H54 (cell line): ENCODE measurements at places on chromosomes 12 and 14.

DNA sequence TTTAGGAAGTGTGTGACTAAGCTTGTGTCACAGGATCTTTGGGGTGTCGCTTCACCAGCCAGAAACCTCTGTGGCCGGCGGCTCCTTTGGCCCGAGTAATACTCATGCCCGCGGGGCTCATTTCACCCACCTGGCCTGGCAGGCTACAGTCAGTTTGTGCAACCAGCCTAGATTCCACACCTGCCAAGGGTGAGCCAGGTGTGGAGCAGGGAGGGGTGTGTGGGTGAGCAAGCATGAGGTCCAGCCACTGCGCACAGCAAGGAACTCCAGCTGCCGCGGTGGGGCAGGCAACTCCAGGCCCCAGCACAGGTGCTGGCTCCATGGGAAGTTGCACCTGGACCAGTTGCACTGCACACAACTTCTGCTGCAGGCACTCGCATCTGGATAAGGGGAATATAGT is 462.3 kb upstream of the LRFN5 start:
- no peak for DNase-seq

DNA sequence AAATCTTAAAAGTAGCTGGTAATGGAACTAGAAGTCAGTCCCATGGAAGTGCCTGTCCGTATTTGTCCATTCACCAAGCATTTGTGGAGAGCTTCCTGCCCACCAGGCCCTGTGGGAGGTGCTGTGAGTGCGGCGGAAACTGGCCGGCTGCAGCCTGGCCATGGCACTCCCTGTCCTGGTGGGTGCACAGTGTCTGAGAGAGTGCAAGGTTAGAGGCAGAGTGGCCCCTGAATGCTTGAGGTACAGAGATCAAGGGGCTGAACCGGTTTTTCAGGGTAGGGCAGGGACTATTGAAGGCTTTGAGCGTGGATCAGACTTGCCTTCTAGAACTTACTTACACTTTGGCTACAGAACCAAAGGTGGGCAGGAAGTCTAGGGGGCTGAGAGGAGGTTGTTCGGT is 92.9 kb downstream of the ESR2 start:
- DNase-seq: no peak

DNA sequence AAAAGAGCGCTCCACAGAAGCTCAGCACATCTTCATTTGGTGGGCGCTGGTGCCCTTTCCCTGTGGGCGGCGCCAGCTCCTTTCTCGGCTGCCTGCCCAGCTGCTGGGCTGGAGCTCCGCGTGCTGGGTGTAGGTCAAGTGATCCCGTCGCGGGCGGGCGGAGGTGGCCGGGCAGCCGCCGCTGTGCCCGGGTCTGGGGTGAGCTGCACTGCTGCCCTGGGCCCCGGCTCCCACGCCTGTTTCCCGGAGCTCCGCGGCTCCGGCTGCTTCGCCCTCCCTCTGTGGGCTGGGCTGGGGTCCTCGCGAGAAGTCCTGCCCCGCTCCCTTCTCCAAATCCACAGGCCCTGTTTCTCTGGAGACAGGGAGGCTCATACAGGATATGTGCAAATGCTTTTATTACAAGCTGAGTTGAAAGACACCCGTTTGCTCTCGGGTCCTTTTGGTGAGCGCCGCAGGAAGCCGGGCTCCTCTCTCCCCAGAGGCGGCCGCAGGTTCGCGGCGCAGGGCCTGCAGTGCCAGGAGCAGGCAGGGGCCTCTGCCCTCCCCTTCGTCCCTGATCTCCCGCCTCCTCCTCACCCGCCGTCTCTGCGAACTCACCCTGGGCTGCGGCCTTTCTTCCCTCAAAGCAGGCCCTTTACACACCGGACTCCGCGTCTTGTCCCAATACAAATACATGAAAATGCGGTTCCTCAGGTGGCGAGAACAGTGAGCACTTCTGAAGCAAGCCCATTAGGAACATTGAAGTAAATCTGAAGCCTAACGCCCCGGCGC is 67.8 kb upstream of the CAPRIN2 start:
- DNase-seq: no peak

DNA sequence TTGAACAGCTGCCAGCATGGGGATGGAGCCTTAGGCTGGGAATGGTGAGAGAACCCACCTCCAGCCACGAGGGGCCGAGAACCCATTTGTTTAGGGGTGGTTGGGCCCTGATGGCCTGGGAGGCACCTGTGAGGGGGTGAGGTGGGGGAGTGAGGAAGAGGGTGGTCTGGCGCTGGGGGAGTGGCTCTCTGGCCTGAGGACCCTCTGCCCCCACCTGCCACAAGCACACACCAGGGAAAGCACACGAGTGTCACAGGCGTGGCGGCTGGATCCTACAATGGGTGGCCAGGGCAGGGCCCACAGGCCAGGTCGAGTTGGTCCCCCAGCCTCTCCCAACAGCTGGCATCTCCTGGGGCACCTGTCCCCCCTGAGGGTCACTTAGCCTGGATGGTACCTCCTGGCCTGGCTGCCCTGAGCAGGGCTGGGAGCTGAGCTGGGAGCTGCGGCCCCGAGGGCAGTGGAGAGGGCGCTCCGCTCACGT is 340.5 kb downstream of the TMEM121 start:
- no peak for DNase-seq
